ENCODE measurements at places on chromosomes 7 and 10.

DNA sequence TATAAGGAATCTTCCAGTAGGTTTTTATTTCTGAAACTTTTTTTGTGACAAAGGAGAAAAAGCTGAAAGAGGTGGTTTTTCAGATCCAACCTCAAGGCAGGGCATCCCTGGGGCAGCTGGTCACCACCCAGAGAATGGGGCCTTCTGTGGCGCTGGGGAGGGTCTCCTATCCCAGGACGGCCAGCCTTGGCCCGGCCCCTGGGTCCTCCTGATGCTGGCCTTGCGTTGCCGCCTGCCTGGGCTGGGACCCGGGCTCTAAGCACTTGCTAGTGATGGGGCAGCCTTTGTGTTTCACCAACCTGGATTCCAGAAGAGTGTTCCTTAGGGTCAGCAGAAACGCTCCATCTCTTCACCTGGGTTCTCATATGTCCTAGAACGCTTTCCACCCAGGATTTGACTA is 16.3 kb downstream of the SHH start:
- no peak for DNase-seq

GRCh38 chr10:58438340-58438871 is 53.2 kb downstream of the TFAM start:
- peak; percentile 86 for DNase-seq

GRCh38 chr10:114713525-114714090 is 55.5 kb upstream of the ABLIM1 start:
- DNase-seq: no peak

- DNase-seq: no peak
Measured at GRCh38 chr10:34427911-34428216, 387.2 kb downstream of the PARD3 start.

GRCh38 chr10:124508070-124508667 is 46.5 kb downstream of the LHPP start:
- DNase-seq: no peak

DNA sequence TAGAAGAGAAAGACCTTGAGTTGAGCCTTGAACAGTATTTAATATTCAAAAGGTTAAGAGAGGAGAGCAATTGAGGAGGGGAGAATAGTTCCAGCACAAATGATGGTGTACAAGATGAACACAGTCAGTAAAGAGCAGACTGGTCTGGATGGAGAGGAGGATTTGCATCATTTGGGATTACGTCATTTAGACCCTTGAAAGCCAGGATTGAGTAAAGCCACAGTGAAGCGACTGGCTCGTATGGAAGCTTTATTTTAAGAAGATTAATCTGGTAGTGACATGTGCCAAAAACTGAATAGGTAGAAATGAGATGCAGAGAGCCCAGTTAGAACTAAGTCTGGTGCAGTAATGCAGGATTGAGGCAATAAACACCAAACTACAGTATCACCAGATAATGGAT is 52.6 kb downstream of the TRUB1 start:
- DNase-seq: no peak

DNA sequence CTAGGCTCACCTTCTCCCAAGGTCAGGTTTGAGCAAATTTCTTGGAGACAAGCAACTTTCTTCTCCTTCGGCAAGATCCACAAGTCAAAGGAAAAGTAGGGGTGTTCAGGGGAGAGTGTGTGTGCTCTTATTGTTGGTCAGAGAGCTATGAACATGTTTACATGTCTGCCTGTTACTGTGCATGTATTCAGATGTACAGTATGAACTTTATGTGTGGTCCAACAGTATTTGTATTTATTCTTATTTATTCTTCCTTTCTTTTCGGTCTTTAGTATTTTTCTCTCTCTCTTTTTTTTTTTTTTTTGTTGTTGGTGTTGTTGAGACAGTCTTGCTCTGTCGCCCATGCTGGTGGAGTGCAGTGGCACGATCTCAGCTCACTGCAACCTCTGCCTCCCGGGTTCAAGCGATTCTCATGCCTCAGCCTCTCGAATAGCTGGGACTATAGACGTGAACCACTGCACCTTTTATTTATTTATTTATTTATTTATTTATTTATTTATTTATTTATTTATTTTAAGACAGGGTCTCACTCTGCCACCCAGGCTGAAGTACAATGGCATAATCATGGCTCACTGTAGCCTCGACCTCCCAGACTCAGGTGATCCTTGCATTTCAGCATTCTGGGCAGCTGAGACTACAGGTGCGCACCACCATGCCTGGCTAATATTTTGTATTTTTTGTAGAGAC is 38.2 kb downstream of the PLAU start:
- no peak for DNase-seq

DNA sequence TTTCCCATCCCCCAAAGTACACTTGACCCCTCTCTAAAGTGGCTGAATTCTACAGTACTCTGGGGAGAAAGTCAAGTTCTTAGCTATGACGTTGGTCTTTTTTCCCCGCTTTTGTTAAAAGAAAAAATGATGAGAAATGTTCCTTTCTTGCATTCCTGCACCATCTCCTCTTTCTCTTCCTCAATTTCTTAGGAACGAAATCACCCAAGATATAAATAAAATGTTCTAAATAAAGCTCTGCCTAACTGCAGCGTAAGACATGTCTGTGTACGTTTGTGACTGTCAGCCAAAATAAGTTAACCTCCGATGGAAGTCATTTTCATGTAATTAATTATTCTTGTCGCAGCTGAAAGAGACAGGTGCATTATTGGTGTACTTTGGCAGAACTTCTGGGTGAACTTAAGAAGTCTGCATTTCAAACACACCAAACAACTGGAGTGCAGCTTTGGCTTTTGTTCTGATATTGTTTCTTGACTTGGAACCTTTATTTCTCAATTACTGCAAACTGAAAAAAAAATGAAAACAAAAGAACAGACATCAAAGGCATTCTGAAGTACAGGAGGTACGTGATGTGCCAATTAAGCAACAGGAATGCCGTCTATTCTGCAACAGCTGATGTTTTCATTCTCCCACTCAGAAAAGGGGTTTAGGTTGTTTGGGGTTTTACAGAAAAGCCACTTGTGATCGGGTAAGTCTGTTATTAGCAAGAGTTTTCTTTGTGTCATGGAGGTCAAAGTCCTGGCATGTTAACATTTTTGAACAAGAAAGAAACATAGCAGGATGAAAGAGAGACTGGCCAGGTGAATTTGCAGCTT is 82.4 kb upstream of the SDK1 start:
- DNase-seq: no peak

DNA sequence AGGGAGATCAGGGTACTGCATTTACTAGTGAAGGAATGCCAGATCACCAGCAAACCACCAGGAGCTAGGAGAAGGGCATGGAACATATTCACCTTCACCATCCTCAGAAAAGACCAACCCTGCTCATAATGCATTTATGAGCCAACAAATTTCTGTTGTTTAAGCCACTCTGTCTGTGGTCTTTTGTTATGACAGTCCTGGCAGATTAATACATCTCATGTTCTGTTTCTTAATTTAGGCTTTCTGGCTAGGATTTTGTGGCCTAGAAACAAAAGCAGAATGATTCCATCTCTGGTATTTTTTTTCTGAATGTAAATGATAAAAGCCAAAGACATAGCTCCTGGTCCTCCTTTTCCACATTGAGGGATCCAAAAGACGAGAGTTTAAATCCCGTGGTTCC is 797.9 kb downstream of the TYW1 start:
- DNase-seq: no peak

GRCh38 chr7:36283711-36284130 is 105.9 kb upstream of the ANLN start:
- DNase-seq: peak; percentile 35

GRCh38 chr7:44580945-44581878 is 819 bp downstream of the TMED4 start:
- no peak for DNase-seq

DNA sequence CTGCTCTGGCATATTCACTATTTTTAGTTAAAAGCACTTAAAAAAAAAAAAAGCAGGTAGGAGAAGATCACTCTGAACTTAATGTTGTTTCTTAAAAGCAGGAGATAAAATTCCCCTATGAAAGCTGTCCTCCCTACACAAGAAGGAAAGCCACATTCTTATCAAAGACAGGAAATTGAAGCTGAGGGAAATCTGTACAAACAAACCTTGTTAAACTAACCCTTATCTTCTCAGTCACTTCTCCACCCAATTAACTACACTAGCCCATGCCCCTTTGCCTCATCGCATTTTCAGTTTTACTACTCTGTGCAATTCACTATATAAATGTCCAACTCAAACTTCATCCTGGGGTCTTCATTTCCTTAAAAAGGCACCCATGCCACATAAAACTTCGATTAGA is 2.7 kb upstream of the CDCA7L start:
- DNase-seq: no peak

- no peak for DNase-seq
Measured at GRCh38 chr10:24215196-24215595, 6.3 kb downstream of the KIAA1217 start.

DNA sequence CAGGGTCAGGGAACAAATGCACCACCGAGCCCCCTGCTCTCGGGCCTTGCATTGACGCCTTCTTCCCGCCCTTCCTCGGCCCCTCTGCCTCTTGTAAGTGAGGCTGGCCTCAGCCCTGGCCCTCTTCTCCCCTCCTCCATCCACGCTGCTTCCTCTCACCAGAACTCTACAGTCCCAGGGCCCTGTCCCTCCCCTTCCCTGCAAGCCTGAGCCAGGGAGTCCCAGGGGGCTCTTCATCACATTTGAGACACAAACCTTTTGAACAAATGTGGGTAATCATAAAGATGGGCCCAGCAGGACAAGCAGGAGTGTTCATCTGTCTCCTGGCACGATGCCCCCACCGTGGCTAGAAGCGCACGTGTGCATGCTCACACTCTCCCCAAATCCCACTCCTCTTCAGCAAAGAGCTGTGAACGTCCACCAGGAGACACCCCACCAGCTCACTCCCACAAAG is 57.7 kb downstream of the SLIT1 start:
- DNase-seq: no peak

GRCh38 chr10:132332433-132332754 is 401 bp downstream of the LRRC27 start:
- DNase-seq: no peak

DNA sequence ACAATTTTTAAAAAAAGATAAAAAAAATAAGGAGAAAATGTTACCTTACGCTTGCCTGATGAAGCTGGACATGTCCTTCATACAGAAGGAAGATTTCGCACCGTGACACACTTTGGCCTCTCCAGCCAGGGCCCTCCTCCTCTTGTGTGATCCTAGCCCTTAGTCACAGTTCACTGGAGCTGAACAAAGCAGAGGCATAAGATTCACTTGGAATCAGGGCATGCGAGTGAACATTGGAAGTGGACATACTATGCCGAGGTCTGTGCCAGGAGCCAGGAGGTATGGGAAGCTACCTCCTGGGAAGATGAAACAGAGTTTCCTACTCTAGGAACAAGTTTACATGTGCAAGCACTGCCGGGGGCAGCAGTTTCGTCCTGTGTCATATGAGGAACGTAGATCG is 91.5 kb downstream of the XPNPEP1 start:
- no peak for DNase-seq

DNA sequence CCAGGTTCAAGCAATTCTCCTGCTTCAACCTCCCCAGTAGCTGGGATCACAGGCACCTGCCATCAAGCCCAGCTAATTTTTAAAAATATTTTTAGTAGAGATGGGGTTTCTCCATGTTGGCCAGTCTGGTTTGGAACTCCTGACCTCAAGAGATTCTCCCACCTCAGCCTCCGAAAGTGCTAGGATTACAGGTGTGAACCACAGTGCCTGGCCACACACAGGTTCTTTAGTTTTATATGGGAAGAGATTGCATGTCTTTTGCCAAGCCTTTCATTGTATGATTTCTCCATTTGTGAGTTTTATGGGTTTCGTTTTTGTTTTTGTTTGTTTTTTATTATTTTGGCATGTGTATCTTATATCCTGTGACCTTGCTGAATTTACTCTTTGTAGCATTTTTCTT is 40.9 kb downstream of the C1GALT1 start:
- no peak for DNase-seq

GRCh38 chr7:151408498-151408838 is 1.4 kb downstream of the WDR86 start:
- no peak for DNase-seq

- DNase-seq: no peak
Measured at GRCh38 chr10:33216661-33217427, 117.6 kb downstream of the NRP1 start.

DNA sequence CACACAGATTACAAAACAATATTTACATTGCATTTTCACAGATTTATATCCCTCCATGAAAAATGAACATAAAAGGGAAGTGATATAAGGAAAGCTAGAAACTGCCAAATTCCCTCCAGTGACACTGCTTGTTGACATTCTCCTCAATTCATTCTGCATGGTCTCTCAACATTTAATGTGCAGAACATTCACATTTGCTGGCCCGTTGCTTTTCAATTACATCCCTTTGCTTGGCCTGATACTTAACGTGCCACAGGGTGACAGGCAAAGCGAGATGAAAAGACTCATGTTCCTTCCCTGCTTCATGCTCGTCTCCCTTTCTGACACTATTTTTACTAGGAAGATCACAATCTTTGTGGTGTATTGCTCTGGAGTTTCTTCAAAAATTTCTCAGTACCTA is 1019.7 kb upstream of the LRRN3 start:
- DNase-seq: no peak

DNA sequence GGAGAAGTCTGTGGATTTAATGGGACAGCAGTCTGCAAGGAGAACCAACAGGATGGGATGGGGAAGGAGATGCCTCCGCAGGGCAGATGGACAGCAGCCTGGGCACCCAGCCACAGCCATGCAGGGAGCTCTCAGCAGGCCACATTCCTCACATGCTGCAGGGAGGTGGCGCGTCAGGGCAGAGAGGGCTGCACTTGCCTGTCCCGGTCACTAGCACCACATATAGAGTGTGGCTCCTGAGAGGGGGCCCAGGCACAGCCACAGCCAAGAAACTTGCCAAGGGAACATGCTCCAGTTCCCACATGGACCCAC is 86.8 kb upstream of the ZMIZ1 start:
- DNase-seq: no peak

GRCh38 chr7:91373111-91373800 is 109.0 kb downstream of the FZD1 start:
- DNase-seq: no peak

- no peak for DNase-seq
Measured at GRCh38 chr7:112556633-112557032, 75.8 kb downstream of the LSMEM1 start.

- no peak for DNase-seq
Measured at GRCh38 chr10:93579089-93579488, 12.6 kb downstream of the FFAR4 start.

DNA sequence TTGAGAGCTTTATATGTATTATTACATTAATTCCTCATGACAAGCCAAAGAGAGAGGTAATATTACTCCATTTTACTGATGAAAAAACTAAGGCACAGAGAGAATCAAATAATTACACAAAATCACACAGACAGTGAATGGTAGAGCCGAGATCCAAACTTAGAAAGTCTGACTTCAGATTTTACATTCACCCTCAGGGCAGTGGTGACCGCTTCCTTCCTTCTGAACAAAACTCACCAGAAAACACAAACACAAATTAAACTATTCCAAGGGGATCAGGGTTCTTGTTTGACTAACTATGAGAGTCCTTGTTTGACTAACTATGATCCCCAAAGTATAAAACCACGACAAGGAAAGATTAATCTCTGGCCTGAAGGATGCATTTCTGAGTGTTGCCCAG is 67.9 kb upstream of the PTN start:
- no peak for DNase-seq

- DNase-seq: no peak
Measured at GRCh38 chr10:85604136-85604725, 762.4 kb downstream of the GRID1 start.

GRCh38 chr7:100706672-100707311 is 871 bp downstream of the POP7 start:
- no peak for DNase-seq

GRCh38 chr7:26185131-26185843 is 15.3 kb downstream of the HNRNPA2B1 start:
- DNase-seq: no peak

- DNase-seq: no peak
Measured at GRCh38 chr10:69715899-69716606, 85.7 kb upstream of the COL13A1 start.

- peak; percentile 67 for DNase-seq
Measured at GRCh38 chr7:80622541-80622940, 15.9 kb upstream of the CD36 start.

All from foreskin fibroblast (primary cell).